ENCODE measurements at places on chromosomes 6 and 20.

GRCh38 chr20:49268600-49269365, 9.1 kb downstream of the ZNFX1 start:
- no peak for DNase-seq

- no peak for DNase-seq
These were observed 49.4 kb upstream of the COL10A1 start for GRCh38 chr6:116175344-116175743.

DNA sequence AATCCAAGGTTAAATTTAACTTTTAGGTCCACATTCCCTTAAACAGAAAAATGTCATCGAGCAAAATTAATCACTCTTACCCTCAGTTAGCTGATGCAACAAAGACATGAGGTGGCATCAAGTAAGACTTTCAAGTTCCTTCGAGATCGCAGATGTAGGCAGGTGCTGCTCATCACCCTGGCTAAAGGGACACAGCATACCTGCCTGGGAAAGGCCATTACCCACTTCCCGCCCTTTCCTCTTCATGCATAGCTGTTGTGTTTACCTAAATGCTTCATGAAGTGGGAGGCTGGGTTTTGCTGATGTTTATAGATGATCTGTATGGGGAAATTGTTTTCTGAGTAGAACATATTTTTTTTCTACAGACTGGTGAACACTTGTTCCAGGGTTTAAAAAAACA, 67.7 kb downstream of the GFRA4 start:
- DNase-seq = no peak

GRCh38 chr20:39123185-39123557, 161.0 kb downstream of the DHX35 start:
- DNase-seq = no peak

GRCh38 chr6:17149571-17149970, 47.7 kb downstream of the STMND1 start:
- DNase-seq = no peak

- DNase-seq = no peak
These were observed 48.4 kb downstream of the USP49 start for GRCh38 chr6:41846666-41847237.

GRCh38 chr6:117226778-117227177, 38.6 kb upstream of the VGLL2 start:
- no peak for DNase-seq

- no peak for DNase-seq
These were observed 40.3 kb downstream of the RSPO4 start for GRCh38 chr20:961768-962167.

DNA sequence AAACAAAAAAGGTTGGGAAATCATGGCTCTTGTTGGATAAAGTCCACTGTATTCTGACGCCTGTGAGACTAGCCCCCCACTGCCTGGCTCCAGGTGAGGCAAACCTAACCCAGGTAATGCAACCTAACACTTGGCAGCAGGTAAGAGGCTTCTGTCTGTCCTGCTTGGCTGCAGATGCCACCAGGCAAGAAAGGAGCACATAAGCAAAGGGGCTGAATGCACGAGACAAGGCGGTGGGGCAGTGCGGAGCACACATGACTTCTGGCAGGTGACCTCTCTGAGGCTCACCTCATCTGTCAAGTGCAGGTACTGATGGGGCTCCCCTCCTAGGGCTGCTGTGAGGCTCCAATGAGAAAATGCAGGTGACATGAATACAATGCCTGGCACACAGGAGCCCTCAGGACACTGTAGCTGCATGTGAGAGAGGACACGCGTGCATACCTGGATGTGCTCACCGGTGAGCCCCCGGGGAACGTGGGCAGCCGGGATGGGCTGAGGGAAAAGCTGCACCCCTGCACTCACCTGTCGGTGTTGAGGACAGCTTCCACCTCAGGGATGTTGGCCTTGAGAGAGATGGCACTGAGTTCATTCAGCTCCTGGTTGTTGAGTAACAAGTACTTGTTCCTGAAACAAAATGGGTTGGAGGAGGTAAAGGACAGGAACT, 54.1 kb downstream of the MYH7B start:
- no peak for DNase-seq

GRCh38 chr6:9496837-9497236, 918.0 kb downstream of the TFAP2A start:
- DNase-seq = no peak

- no peak for DNase-seq
These were observed 17.6 kb downstream of the TCF15 start for GRCh38 chr20:592506-592905.

DNA sequence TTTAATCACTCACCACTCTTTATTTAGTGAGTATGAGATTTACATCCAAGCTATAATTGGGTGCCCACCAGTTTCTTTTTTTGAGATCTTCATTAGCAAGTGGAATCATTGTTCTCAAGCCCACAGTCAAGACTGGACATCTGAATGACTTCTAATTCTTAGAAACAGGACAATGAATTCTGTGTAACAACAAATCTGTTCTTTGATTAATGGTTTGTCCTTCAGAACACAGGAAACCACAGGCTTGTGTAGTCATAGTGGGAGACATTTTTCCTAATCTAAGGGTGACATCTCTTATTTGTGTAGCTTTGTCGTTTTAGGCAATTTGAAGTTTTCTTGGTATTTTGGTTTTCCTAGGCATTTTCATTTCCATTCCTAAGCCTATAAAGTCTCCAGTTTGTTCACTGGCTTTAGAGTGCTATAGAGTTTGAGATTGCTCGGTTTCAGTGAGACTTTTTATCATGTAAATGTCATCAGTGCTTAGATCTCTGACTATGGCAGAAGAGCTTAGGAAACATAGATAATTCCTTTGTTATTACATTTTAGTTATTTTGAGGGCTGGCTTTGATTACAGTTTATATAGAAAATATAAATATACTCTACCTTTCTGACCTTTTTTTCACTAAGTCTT, 903.9 kb upstream of the MAP3K7 start:
- no peak for DNase-seq

- DNase-seq = no peak
These were observed 76.7 kb downstream of the LAMP5 start for GRCh38 chr20:9591080-9591479.

GRCh38 chr6:33702345-33702977, 9.0 kb downstream of the UQCC2 start:
- DNase-seq = no peak

DNA sequence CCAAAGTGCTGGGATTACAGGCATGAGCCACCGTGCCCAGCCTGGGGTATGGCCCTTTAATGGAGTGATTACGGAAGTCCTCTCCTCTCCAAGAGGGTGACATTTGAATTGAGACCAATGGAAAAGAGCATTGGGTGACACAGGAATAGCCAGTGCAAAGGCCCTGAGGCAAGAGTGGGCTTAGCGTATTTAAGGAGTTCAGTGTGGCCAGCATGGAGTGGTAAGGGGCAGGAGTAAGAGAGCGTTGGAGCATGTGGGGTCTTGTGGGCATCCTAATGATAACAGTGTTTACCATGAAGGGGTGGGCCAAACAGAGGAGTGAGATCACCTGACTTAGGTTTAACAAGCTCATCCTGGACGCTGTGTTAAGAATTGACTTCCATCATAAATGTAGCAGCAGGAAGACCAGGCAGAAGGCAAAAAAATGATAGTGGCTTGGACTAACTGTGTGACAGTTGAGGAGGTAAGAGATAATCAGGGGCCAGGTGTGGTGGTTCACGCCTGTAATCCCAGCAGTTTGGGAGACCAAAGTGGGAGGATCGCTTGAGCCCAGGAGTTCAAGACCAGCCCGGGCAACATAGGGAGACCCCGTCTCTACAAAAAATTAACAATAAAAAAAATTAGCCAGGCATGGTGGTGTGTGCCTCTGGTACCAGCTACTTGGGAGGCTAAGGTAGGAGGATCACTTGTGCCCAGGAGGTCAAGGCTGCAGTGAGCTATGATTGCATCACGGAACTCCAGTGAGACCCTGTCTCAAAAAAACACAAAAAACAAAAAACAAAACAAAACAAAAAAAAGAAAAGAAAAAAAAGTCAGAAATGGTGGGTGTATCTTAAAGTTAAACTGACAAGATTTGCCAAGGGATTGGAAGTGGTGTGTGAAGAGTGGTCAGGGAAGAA, 40.7 kb downstream of the TAF8 start:
- DNase-seq = no peak

GRCh38 chr20:4427940-4428586, 293.6 kb upstream of the PRND start:
- no peak for DNase-seq

GRCh38 chr6:100246206-100246605, 218.5 kb downstream of the SIM1 start:
- no peak for DNase-seq

GRCh38 chr20:22561965-22562577, 22.3 kb downstream of the FOXA2 start:
- DNase-seq = no peak

DNA sequence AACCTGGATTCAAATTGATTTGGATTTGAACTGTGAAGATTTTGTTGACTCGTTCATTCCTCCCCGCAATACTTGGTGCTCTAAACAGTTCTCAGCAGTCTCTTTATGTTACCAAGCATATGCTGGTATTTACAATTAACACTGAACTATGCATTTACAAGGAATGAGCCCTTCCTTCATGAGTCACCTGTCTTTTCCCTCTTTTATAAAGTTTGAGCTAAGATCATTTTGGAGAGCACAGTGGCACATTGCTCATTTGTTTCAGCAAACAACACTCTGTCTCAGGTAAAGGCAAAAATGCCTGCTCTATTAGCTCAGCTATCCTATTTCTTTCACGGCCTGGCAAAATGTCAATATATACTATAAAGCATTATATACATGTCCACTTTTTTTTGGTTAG, 285.4 kb downstream of the PHACTR1 start:
- no peak for DNase-seq
